Progenitor cell of endocrine pancreas (in vitro differentiated cells): ENCODE measurements at places on chromosomes 7 and 10. TPM values are rescaled to one million over a fixed set of nuclear protein-coding genes. Genes with fewer than 3 reads are reported as not detected.

GPER1 gene
- 0.50 and 0.64 TPM in 2 replicates for total RNA-seq

C10orf62 gene
- 0.91 and 0.96 TPM in 2 replicates for total RNA-seq

CALHM1 gene
- not detected in 2 replicates for total RNA-seq

FAM237B gene
- not detected in 2 replicates for total RNA-seq

MOGAT3 gene
- total RNA-seq: not detected in 2 replicates

TLX1 gene
- not detected in 2 replicates for total RNA-seq

CDHR3 gene
- 15.7 and 21.5 TPM in 2 replicates for total RNA-seq

LRWD1 gene
- 27.7 and 31.8 TPM in 2 replicates for total RNA-seq

LRRN3 gene
- total RNA-seq: 1.6 and 1.7 TPM in 2 replicates
